Activated CD8-positive, alpha-beta memory T cell treated with anti-CD3 and anti-CD28 coated beads for 1 hour (primary cell): ENCODE measurements at places on chromosomes 2 and 18.

- no peak for DNase-seq
Observed at GRCh38 chr2:72003124-72003523, 144.5 kb downstream of the CYP26B1 start.

- no peak for DNase-seq
Observed at GRCh38 chr2:5697562-5697961, 5.4 kb downstream of the SOX11 start.

- no peak for DNase-seq
Observed at GRCh38 chr2:213237787-213238186, 46.5 kb upstream of the SPAG16 start.

GRCh38 chr2:18987592-18988073, 370.8 kb downstream of the OSR1 start:
- DNase-seq: no peak

GRCh38 chr2:112108178-112108832, 29.9 kb upstream of the FBLN7 start:
- no peak for DNase-seq

DNA sequence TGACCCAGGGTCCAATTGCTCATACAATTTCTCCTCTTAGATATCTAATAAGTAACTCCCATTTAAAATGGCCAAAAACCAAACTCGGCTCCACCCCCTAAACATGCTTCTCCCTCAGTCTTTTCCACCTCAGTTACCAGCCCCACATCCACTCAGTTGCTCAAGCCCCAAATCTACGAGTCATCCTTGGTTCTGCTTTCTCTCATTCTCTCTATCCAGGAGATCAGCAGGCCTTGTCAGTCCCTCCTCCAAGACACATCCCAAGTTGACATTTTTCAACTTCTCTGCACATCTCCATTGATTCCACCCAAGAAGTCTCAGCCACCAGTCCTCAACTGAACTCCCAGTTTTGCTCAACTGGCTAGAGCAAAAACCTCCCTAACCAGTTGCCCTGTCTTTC, 40.5 kb upstream of the RTN4 start:
- no peak for DNase-seq

- no peak for DNase-seq
Observed at GRCh38 chr18:25921677-25922421, 168.6 kb downstream of the SS18 start.

DNA sequence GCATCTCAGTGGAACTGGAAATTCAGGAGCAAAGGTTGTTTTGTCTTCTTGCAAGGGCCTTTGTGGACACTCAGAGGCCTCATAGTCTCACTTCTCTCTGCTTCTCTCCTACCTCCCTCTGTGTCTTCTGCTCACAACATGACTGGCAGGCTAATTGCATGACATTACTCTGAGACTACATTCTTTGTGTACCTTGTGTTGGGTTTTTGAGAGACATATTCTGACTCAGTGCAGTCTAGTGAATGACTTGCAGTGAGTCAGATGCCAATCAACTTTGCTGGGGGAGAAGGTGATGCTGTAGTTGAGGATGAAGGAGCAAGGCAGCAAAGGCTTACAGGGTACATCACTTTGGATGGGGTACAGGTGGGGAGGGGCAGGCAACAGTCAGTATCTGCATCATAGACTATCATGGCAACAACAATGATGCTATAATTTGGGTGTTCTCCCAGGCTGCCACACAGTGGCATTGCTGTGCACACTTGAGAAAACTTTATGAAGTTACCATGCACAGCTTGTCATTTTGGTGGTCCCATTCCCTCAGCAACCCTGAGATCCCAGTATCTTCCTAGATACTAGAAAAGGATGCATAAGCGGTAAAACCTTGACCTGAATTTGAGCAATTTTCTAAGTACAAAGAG, 69.3 kb upstream of the SLC16A14 start:
- no peak for DNase-seq

DNA sequence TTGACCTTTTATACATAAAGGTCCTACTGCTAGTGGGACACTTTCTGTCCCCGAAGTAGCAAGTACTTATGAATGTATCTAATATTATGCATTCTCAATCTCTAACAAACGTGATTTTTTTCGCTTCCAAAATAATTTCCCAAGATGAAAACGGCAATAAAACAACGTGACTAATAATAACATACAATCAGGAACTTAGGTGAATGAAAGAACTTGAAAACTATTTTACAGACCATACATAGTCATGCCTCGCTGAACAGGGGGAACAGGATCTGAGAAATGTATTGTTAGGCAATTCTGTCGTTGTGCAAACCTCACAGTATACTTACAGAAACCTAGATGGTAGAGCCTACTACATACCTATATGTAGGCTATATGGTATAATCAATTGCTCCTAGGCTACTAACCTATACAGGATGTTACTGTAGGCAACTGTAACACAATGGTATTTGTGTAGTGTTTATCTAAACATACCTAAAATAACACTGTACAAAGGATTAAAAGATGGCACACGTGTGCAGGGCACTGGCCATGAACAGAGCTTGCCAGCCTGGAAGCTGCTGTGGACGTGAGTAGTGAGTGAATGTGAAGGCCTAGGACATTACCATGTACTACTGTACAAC, 2.5 kb downstream of the RTN4 start:
- DNase-seq: no peak

GRCh38 chr2:29398384-29399237, 283.4 kb downstream of the CLIP4 start:
- DNase-seq: no peak

GRCh38 chr18:11167778-11168177, 18.4 kb upstream of the PIEZO2 start:
- DNase-seq: no peak

- peak; percentile 55 for DNase-seq
Observed at GRCh38 chr18:48951448-48952286, 902 bp upstream of the SMAD7 start.

GRCh38 chr18:74637070-74637469, 39.4 kb downstream of the ZNF407 start:
- no peak for DNase-seq

GRCh38 chr2:100895402-100895801, 75.5 kb downstream of the NPAS2 start:
- DNase-seq: no peak

DNA sequence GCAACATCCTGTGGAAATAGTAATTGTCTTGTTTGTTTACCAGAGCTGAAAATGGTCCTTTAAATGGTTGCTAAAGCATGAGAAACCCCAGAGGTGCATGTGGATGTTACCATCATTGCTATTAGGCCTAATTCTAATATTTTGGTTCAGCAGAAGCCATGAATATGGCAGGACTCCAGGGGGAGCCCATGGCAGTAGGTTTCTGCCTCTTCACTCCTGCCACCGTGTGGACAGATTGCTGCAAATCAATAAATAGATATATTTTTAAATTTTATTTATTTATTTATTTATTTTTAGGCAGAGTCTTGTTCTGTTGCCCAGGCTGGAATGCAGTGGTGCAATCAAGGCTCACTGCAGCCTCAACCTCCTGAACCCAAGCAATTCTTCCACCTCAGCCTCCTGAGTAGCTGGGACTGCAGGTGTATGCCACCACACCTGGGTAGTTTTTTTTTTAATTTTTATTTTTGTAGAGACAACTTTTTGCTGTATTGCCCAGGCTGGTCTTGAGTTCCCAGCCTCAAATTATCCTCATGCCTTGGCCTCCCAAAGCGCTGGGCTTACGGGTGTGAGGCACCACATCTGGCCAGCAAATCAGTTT, 54.9 kb upstream of the CAPN13 start:
- DNase-seq: no peak

- no peak for DNase-seq
Observed at GRCh38 chr2:95391641-95392310, 10.7 kb upstream of the FAHD2A start.

DNA sequence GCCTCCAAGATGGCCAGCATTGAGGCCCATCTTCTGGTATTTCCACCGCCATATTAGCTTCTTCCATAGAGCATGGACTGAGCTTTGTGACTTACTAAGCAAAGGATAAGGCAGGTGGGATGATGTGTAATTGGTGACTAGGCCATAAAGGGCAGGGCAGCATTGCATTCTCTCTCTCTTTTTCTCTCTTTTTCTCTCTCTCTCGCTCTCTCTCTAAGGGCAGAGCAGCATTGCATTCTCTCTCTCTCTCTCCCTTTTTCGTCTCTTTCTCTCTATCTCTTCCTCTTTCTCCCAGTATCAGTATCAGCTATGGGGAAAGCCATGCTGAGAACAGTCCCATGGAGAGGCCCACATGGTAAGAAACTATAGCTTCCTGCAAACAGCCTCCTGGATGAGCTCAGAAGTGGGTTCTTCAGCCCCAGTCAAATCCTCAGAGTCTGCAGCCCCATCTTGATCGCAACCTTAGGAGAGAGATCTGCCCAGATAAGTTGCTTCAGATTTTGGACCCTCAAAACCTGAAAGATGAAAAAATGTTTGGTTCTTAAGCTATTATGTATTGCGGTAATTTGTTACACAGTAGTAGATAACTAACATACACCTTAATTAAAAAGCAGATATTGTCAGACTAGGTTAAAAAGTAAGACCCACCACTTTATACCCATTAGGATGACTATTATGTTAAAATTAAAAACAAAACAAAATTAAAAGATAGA, 39.1 kb upstream of the MYCN start:
- no peak for DNase-seq

DNA sequence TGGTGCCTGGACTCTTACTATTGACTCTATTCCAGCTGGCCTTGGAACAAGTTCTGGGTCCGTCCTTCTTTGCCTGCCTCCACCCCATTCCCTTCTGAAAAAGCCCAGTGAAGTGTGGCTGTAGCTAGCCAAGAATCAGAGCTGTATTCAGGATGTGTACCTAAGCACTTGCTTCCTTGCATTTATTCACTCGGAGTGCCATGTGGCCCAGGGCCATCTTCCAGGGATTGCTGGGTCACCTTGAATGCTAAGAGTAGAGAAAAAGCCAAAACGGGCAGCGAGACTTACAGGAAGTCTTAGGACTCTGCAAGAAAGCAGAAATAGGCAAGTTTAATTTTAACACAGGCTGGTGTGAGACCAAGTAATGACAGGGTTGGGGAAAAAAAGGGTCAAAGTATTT, 4.1 kb downstream of the ITGA6 start:
- DNase-seq: no peak
